ENCODE measurements at places on chromosomes 1 and 21.

- DNase-seq = no peak
These were observed 220.9 kb upstream of the JUN start for GRCh38 chr1:59004755-59005154.

DNA sequence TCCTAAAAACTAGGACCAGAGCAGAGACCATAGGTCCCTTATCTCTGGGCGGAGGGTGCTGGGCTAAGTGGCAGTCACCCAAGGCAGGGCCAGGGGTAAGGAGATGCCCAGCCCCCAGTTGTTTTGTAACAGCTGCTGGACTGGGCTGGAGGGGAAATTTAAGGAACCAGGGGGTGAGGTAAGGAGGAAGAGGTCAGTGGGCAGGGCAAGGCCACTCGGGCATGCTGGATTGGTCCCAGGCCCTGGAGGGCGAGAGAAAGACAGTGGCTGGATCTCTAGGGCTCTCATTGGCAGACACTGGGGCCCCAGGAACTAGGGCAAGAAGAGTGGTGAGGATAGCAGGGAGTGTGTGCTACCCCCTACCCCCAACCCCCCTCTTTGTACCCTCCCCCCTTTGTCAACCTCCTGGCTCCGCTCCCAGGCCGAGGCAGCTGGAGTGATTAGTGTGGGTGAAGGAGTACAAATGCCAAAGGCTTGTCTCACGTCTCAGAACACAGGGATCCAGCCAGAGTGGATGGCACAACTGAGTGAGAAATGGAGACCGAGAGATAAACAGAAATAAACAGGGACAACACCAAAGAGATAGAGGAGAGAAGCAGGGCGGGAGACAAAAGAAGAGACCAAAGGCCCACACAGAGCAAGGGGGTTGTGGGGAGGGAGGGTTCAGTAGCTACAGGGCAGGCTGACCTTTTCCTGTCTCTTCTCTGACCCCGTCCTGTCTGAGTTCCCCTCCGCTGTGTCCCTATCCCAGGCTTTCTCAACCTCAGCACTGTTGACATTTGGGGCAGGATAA is 20.5 kb upstream of the THRAP3 start:
- peak; percentile 96 for DNase-seq

GRCh38 chr1:17846341-17846740 is 91.2 kb downstream of the ACTL8 start:
- no peak for DNase-seq

DNA sequence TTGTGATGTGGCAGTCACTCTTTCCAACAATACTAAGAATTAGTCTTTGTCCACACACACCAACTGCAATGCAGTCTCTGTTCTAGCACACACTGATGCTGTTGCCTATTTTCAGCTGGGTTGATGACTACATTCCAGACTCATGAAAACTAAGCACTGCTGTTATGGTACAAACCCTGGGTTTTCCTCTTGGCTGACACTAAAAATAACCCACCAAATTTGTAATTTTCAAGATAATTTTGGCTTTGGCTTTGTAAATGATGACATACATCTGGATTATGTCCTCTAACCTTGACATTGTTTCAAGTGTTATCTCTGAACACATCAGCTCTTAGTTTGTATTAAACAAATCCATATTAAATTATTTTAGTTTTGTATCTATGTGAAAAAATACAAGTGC is 444.8 kb downstream of the PTPRC start:
- peak; percentile 63 for DNase-seq

DNA sequence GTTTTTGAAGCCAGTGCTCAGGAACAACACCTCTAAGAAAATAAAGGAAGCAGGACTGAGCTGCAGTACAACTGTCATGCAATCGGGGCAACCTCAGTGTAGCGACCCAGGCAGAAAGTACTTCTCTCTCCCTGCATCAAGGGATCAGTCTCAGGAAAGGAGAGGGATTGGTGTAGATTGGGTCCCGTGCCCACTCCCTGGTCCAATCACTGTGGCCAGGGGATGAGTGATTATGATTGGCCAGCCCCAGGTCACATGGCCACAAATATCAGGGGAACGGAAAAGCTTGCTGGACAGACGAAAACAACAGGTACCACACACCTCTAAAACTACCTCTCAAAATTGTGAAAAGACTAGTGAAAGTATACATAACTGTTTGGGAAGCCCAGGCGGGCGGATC is 136.2 kb upstream of the F3 start:
- no peak for DNase-seq

DNA sequence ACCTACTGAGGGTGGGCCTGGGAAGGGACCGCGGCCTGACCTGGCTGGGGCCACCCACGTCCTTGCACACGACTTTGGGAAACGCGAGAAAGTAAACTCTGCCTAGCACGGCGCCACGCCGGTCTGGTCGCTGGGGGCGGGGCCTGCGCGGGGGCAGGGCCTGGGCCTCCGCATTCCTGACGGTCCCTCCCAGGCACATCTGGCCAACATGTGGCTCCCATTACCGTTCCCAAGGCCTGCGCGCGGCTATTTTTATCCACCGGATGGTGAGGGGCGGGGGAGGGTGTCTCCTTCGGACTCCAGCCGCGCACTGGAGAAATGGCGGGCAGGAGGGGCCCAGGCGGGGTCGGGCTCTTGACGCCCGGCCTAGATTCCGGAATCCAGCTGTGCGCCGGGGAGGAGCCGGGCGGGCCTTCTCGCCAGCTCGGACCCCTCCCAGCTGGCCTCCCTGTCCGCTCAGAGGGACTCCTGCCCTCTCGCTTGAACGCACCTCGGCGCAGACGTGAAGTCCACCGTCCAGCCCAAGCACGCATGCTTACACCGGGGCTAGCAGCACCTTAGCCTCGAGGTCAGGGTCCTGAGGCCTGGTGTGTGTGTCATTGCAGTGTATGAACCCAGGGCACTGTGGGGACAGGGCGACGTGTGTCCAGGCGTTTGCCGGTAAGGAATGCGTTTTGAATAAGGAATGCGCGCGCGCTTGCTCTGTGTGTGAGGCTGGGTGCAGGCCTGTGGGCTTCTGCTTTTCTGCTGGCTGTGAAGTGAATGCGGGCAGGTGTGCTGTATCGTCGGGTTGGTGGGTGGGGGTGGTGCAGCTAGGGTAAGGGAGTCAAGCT is 2.1 kb downstream of the EVA1B start:
- no peak for DNase-seq

DNA sequence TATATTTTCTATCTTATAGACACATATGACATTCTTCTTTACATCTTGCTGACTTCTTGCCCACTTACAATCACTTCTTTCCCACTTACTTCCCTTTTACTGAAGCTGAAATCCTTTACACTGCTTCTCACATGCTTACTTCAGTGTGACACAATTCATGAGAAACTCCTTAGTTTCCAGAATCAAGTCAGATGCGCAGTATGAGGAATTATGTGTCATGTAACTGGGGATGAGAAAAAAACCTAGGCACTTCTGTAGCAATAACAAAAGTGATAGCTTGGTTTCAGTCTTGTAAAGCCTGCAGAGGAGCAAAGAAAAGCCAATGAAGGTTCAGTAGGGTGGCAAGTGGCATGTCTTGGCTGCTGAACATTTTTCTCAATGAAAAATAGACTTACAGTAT is 566.2 kb upstream of the RGS18 start:
- no peak for DNase-seq

DNA sequence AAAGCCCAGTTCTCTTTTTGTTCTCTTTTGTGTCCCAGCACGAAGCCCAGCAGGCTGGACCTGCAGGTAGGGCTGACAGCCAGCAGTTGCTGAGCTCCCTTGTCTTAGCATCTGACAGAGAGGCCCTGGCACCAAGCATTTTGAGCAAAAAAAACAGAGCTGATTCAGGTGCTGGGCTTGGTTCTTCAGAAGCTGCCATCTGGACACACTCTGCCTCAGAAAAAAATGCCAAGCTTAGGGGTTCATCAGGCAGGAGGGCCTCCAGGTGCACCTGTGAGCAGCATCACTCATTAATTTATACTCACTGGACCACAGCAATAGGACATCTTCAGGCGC is 167.1 kb upstream of the PLD5 start:
- DNase-seq = no peak

GRCh38 chr1:22317231-22317919 is 134.3 kb upstream of the ZBTB40 start:
- DNase-seq = no peak

- DNase-seq = peak; percentile 41
These were observed 283.1 kb downstream of the GRIK1 start for GRCh38 chr21:29656504-29657239.

DNA sequence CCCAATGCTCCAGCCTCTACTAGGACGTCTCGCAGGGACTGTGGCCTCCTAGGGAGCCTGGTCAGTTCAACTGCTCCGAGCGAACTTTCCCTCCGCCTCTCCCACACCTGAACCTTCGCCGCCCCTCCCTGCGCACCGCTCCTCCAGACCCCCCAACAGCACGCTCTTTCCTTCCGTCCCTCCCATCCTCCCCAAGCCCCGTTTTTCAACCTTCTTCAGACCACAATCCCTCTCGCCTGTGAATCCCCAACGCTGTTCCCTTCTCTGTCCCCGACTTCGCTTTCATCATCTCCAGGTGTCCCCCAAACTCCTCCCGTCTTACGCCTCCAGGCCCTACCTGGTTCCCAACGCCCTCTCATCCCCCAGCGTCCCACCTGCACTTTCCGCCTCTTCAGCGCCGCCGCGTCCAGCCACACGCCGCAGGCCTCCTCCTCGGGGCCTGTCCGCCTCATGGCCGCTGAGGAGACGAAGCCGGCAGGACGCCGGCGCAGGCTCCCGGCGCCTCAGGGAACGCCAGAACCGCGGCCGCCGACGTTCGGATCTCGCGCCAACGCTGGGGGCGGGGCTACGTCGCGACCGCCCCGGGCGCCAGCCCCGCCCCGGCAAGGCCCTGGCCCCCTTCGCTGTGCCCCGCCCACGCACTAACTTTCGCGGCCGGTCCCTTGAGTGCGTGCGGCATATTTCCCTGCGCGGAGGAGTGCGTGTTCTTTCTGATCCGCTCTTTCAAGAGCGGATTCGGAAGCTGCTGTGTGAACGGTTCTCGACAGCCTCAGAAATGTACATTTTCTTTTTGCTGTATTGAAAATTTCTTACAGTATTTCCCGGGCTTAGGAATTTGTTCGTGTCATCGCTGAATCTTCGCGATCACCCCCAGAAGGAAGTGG is at the start of gene AUNIP:
AUNIP (minus strand) TSS at position 552 of the 884 bp plus-strand sequence; CDS start at position 452, 100 bp downstream.
- peak; percentile 90 for DNase-seq

DNA sequence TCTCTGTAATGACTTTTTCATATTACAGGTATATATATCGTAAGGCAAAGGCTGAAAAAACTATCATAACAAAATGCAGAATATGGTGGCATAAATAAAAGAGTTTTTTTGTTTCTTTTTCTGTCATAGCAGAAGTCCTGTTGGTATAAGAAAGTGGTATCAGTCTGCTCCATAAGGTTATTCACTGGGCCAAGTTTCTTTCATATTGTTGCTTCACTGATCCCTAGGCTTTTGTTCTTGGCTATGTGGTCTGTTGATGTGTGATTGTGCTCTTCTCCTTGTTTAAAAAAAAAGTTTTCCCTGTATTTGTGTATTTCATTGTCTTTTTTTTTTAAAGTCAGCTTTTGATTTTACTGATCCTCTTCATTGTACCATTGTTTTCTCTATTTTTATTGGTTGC is 26.0 kb downstream of the PTBP2 start:
- DNase-seq = no peak

- DNase-seq = no peak
These were observed 30.6 kb downstream of the HFM1 start for GRCh38 chr1:91374086-91374485.

DNA sequence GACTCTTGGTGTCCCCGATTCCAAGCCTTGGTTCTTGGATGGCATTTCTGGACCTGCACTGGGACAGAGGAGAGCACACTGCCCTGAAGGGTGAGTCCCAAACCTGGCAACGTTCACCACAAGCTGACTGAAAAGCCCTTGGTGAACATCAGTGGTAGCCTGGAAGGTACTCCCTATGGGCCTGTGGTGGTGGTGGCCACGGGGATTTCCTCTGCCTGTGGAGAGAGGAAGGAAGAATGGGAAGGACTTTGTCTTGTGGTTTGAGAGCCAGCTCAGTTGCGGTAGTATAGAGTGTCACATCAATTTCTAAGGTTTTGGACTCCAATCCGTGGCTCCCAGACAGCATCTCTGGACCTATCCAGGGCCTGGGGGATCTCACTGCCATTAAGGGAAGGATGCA is 50.7 kb downstream of the DNAH14 start:
- no peak for DNase-seq

- DNase-seq = no peak
These were observed 610.8 kb downstream of the LMO4 start for GRCh38 chr1:87939444-87939843.

DNA sequence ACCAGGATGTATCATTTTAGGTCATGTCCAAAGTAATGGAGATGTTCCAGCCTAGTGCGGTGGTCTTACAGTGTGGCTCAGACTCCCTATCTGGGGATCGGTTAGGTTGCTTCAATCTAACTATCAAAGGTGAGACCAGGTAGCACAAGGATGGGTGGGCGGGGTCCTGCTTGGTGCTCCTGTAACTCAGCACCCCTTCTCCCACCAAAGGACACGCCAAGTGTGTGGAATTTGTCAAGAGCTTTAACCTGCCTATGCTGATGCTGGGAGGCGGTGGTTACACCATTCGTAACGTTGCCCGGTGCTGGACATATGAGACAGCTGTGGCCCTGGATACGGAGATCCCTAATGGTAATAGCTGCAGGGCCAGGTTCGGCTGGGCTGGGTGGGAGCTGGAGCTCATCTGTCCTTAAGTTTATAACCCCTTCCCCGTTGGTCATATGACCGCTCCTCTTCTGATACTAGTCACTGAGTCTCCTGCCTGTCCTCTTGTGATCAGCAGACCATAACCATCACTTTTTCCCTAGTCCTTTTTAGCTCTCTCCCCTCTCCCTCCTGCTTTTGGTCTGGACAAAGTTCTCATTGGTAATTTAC is 5.4 kb downstream of the MARCKSL1 start:
- no peak for DNase-seq

DNA sequence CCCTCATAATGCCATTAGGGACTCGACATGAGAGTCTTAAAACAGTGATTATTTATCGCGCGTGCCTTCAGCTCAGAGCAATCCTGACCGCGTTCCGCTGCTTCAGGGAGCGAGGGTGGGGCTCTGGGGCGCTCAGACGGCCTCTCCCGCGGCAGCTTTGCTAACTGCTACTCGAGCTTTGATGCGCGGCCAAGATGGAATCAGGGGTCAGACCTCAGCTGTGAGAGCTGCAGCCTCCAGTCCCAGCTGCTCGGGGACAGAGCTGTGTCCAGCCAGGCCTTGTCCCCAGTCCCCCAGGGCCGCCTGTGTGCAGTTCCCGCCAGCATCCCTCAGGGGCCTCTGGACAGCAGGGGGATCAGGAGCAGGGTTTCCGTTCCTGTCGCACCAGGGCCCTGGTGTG is 104.6 kb upstream of the TTC34 start:
- DNase-seq = no peak

- no peak for DNase-seq
These were observed 37.1 kb downstream of the TMED5 start for GRCh38 chr1:93143136-93143535.

- peak; percentile 64 for DNase-seq
These were observed 7.0 kb upstream of the CTSE start for GRCh38 chr1:206030714-206031113.

GRCh38 chr1:160665330-160666078 is 18.7 kb upstream of the SLAMF1 start:
- DNase-seq = no peak

GRCh38 chr1:231855361-231855760 is 228.8 kb downstream of the DISC1 start:
- DNase-seq = no peak

Data from myocyte (in vitro differentiated cells).